ENCODE measurements at places on chromosomes 7 and 10. TPM values are rescaled to one million over a fixed set of nuclear protein-coding genes. Genes with fewer than 3 reads are reported as not detected.

DNA sequence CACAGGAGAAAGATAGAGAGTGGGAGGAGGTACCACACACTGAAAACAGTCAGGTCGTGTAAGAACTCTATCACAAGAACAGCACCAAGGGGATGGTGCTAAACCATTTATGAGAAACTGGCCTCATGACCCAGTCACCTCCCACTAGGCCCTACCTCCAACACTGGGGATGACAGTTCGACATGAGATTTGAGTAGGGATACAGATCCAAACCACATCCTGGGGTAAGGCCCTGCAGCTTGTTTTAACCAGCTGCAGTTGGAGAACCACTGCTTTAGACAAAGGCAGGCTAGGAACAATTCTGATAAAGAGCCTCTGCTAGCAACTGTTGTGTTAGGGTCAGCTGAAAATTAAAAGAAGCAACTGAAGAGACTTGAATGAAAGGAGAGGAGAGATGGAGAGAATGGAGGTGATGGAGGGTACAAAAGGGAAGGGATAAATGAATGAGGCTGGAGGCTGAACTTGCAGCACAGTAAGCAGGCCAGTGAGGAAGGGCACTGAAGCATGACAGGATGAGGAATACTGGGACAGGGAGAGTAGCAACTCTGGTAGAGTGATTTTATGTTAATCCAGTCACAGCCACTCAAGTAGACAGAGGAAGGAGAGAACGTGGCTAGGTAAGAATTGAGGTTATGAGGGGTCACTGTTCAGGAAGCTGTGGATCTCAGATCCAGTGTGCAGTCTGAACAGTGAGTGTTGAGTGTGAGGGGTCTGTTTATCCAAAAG lies 23.6 kb downstream of the MEST start:
- DNase-seq, result no peak

- DNase-seq, result no peak
Measured at GRCh38 chr10:130440971-130441370, 304.8 kb downstream of the GLRX3 start.

DNA sequence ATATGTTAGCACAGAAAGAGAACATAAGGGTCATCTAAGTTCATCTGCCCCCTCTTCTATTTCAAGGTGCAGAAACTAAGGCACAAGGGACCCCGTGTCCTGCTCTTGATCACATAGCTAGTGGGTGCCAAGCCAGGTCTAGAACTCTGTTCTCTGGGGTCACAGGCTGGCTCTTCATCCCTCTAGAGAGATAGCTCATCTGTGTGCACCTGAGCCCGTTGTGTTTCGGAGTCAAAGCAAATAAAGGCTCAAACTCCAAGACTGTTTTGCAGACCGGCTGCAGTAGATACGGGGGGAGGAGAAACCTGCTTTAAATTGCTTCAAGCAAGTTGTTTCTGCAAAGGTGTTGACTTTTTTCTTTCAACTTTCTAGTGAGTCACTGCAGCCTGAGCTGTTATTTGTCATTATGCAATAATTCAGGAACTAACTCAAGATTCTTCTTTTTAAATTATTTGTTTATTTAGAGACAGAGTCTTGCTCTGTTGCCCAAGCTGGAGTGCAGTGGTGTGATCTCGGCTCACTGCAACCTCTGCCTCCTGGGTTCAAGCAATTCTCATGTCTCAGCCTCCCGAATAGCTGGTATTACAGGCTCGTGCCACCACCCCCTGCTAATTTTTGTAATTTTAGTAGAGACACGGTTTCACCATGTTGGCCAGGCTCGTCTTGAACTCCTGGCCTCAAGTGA lies 6.5 kb downstream of the BLVRA start:
- peak; percentile 43 for DNase-seq

DNA sequence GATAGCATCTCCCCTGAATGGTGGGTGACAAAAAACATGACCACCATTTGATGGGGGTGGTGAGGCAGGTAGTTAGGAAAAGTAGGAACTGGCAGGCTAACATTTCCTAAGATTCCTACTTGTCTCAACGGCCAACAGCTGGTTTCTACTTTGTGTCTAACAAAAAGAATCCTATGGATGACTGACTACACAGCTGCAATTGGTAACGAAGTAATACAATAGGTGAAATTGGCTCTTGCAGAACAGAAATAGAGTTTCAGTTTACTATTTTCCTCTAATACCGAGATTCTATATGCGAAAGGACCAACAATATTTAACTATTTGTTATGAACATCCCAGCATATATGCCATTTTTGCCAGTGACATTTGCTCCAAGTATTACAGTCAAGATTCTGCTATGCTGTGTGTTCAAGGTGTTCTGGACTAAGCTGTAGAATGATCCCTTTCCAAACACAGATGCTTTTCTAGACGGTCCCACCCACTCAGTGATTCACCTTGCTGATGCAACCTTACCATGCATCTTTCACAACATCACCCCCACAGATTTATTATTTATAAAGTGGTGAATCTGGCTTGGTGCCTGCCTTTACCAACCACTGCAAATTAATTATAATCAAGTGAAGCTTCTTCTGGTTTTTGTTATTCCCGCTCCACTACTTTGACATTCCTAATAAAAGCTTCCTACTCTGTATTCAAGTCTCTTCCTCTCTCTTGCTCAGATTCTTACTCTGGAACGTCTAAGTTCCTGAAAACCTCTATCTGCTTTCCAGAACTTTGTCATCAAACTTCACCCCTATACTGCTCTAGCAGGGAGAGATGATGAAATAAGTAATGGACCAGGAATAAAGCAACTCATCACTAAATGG lies 16.8 kb downstream of the BBIP1 start:
- DNase-seq, result peak; percentile 51

- peak; percentile 6 for DNase-seq
Measured at GRCh38 chr7:149060156-149060555, 30.4 kb downstream of the ZNF786 start.

- DNase-seq, result peak; percentile 15
Measured at GRCh38 chr7:144869082-144869481, 33.2 kb upstream of the TPK1 start.

GRCh38 chr7:35630024-35630972 lies 64.6 kb downstream of the HERPUD2 start:
- peak; percentile 51 for DNase-seq

DNA sequence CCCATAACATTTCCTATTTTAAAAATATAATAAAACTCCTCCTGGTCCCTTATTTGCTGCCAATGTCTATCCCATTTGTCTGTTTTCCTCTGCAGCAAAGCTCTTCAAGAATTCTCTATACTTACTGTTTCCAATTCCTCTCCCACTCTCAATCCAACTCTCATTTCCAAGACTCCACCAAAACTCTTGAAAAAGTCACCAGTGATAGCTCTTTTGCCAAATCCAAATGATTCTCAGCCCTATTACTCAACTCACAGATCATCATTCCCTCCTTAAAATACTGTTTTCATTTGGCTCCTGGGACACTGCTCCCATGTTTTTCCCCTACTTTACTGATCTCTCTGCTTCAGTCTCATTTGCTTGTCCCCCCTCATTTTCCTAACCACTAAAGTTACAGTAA lies 139.4 kb downstream of the HIBADH start:
- no peak for DNase-seq

- DNase-seq, result peak; percentile 65
Measured at GRCh38 chr10:128047351-128047750, 78.9 kb downstream of the MKI67 start.

GRCh38 chr7:155051355-155051754 lies 18.8 kb upstream of the HTR5A start:
- DNase-seq, result no peak

GRCh38 chr10:123295644-123296043 lies 141.4 kb downstream of the BUB3 start:
- DNase-seq, result no peak

- no peak for DNase-seq
Measured at GRCh38 chr10:3429676-3430075, 257.1 kb upstream of the PITRM1 start.

DNA sequence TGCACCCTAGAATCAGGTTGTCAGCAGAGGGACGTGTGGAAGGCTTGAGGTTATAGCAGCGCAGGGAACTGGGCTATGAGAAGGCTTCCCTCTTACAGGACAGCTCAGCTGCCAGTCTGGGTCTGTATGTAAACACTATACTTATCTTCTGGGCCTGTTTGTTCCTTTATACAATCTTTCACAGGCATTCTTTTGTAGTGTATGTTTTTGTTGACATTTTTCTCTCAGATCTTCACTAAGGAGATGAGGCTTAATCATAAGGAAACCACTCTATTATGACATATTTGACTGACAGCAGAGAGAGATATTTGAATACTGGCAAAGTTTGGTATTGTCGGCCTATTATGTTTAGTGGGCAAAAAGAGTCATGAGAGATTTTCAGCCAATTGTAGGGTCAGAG lies 929 bp downstream of the GBF1 start:
- DNase-seq, result no peak

DNA sequence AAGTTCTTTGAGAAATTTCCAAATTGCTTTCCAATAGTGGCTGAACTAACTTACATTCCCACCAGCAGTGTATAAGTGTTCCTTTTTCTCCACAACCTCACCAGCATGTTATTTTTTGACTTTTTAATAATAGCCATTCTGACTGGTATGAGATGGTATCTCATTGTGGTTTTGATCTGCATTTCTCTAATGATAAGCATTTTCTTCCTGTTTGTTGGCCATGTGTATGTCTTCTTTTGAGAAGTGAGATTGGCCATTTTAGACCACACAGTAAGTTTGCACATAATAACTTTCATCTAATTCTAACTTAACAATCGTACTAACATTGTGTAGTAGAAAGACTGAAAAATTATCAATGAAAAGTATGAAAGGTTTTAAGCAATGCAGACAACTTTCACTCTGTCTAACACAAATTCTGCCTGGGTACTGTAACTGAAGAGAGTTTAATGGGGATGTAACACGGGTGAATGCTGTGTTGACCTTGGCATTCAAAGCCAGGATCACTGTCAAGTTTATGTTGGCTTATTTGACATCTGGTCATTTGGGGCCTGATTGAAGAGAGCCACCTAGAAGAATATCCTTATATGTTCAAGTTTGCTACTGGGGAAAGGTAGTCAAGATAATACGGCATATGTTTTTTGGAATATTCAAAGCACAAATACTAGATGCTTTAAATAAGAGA lies 50.4 kb downstream of the FAM171A1 start:
- no peak for DNase-seq

DNA sequence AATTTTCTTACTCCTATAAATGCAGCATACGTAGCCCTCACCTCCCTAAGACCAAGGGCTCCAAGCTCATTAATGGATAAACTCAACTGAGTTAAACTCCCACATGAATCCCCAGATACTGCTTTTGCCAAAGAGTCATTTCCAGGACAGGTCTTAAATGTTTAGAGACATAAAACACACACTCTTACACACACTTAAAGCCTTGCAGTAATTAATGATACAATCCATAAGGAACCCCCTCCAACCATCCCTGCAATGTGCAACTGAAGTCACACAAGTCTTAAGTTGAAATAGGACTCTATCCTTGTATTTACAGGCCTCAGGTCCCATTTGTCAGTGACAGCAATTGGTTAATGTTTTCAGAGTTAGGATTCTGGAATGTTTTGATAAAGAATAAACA lies 194.1 kb downstream of the FANK1 start:
- no peak for DNase-seq

- DNase-seq, result no peak
Measured at GRCh38 chr7:14045651-14046050, 56.2 kb upstream of the ETV1 start.

- DNase-seq, result peak; percentile 14
Measured at GRCh38 chr7:140342727-140343514, 55.4 kb downstream of the SLC37A3 start.

- no peak for DNase-seq
Measured at GRCh38 chr7:87456247-87456646, 19.2 kb downstream of the ABCB4 start.

- peak; percentile 38 for DNase-seq
Measured at GRCh38 chr10:82942286-82943099, 1067.5 kb downstream of the NRG3 start.

GRCh38 chr10:67262675-67263074 lies 336.8 kb downstream of the LRRTM3 start:
- no peak for DNase-seq

DNA sequence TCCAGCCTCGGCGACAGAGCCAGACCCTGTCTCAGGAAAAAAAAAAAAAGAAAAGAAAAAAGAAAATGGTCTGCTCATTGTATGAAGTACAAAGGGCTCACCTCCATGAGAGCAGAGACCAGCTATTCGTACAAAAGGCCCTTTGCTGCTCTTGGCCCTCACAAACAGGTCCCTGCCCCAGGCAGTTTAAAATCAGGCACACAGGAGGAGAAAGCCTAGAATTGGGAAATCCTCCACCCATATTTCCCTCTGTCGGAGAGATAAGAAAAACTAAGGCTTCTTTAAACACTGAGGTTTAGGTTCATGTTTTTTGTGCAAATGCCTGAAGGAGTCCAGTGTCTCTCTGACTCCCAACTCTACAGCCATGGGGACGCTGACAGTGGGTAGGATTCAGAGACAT lies 15.1 kb downstream of the GNA12 start:
- no peak for DNase-seq

DNA sequence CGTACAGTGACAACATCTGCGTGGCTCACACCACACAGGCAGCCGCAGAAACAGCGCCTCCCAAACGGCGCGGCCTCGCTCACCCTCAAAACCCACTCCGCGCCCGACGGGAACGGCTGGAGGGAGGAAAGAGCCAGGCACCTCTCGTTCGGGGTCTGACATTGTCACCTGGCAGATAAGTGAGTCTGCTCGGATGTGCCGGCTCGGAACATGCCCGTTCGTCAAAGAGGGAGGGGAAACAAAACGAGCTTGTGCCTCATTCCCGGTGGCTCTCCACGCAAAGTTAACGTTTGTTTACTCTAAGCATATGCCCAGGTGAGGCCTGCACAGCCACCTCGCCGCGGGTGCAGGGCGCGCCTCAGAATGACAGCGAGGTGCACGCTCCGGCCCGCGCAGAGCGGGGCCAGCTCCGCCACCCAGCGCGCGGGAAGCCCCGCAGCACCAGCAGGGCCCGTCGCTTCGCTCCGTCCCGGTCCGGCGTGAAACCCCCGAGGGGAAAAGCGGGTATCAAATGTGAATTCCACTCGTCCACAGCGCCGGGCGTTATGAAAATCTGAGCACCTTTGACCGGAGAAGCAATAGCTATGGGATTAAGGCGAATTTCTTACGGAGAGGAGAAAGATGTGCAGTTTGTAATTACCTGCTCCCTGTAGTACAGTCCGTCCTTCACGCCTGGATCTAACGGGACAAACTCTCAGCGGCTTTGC lies 13.1 kb downstream of the CNPY1 start:
- no peak for DNase-seq

GRCh38 chr10:23343591-23344240 lies 881 bp downstream of the C10orf67 start:
- no peak for DNase-seq

GRCh38 chr7:107993891-107994291 lies 9.1 kb downstream of the LAMB1 start:
- DNase-seq, result no peak

GRCh38 chr7:151491859-151492258 lies 27.8 kb downstream of the RHEB start:
- DNase-seq, result peak; percentile 92

Gene SAMD9L
- 37.7 TPM for total RNA-seq

Gene STK31
- 0.07 TPM for total RNA-seq

Gene TMEM139
- 3.0 TPM for total RNA-seq

Gene SUN3
- total RNA-seq, result 7.9 TPM

Gene H2BK1
- total RNA-seq, result not detected

Gene NPY
- not detected for total RNA-seq

Gene SPRN
- not detected for total RNA-seq

Gene STAMBPL1
- total RNA-seq, result 48.8 TPM

Gene MSS51
- 0.60 TPM for total RNA-seq

Gene PTPRZ1
- total RNA-seq, result not detected

Gene ARHGAP22
- total RNA-seq, result 8.2 TPM

Gene VIPR2
- total RNA-seq, result not detected

Gene PAX4
- not detected for total RNA-seq

Gene AKR1C8
- not detected for total RNA-seq

Gene COL13A1
- total RNA-seq, result 1.1 TPM

Gene FGFR2
- total RNA-seq, result 0.19 TPM

Gene GNA12
- total RNA-seq, result 22.4 TPM

Gene CALHM2
- total RNA-seq, result 26.0 TPM

All from A172 (cell line).